Kidney capillary endothelial cell (primary cell): ENCODE measurements at places on chromosomes 2 and 18.

GRCh38 chr2:138950486-138950885, 170.3 kb upstream of the NXPH2 start:
- DNase-seq = no peak

- DNase-seq = no peak
Measured at GRCh38 chr2:127187081-127187775, 32.9 kb downstream of the CYP27C1 start.

DNA sequence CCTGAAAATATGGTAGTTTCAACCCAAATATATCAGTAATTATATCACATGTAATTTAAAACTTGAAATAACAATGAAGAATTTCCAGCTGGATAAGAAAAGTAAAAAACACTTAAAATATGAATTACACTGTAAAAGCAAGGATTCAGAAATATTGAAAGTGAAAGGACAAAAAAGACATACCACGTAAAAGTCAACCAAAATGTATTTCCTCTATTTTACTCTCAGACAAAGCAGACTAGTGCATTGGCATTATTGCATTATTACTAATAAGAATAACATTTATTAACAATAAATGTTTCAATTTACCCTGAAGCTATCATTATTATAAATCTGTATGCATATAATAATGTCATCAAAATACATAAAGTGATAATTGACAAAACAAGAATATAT, 445.1 kb upstream of the TRIB2 start:
- DNase-seq = no peak

DNA sequence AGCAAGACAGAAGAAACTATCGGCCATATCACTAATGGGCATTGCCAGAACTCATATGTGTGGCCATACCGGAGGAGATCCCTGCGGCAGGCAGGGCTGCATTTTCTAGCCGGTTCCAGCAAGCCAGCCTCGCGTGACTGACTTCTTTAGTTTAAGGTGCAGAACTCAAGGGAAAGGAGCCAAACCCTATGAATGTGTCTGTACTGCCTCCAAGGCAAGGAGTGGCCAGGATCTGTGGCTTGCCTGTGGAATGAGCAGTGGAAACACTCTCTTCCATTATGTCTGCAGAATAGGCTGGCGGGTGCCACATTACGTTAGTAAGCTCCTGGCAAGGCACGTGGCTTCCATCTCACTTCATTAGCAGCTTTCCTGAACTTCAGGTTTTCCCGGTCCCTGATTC, 137.6 kb downstream of the ATL2 start:
- DNase-seq = no peak

DNA sequence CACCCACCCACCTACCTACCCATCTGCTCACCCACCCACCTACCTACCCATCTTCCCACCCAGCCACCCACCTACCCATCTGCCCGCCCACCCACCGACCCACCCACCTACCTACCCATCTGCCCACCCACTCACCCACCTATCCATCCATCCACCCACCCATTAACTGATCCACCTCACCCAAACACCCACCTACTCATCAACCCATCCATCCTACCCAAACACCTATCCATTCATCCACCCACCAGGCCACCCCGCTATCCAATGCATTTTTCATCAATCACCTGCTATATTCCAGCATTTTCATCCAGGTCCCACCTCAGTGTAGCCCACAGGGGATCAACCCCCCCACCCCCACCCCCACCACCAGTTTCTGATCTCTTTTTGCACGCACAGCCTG, 121.8 kb downstream of the GLI2 start:
- no peak for DNase-seq
